ENCODE measurements at places on chromosomes 16 and 17.

GRCh38 chr17:55155856-55156560, 108.8 kb upstream of the HLF start:
- no peak for DNase-seq

DNA sequence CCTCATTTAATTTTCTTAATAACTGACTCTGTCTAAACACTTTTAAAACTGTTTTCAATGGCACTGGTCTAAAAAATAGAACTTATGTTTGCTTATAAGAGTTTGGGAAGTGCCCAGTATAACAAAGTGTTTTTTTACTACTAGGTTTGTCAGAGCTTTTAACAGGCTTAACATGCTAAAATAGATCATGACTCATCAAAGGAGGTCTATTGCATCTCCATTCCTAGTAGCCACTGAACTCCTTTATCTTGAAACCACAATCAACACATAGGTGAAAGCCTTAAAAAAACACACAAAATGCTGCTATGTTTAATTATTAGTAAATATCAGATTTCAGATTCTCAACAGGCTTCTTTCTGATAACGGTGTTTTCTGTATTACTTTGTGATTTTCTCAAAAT, 196.4 kb upstream of the KIF2B start:
- no peak for DNase-seq

DNA sequence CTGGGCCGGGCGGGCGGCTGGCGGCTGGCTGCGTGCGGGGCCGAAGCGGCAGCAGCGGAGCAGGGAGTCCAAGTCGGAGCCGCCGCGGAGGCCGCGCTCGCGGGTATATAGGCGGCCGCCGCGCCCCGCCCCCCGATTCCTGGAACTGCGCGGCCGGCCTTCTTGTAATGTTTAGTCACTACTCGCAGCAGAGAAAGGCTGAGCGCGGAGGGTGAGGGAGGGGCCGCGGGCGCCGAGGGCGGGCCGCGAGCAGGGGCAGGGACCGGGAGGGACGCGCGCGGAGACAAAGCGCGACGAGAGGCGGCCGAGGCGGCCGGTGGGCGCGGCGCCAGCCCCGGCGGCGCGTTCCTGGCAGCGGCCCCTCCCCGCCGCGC, at the start of gene SOCS3:
Gene SOCS3 (minus strand): TSS at position 81 of the 374 bp plus-strand sequence. CDS start 982 bp downstream, outside the sequence.
- DNase-seq = peak; percentile 98

DNA sequence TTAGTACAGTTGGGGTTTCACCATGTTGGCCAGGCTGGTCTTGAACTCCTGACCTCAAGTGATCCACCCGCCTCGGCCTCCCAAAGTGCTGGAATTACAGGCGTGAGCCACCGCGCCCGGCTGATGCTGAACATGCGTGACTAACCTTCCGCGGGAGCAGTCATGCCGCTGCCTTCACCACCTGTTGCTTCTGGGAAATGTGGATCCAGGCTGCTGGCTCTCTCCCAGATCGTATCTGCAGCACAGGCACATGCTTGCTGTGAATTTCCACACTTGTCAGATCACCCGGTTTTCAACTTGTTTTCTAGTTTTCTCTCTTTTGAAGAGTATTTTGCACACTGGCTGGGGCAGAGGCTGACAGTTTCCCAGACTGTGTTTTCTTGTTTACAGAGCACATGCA, 97.9 kb downstream of the ADCY9 start:
- no peak for DNase-seq

GRCh38 chr16:87067003-87067556, 250.1 kb downstream of the C16orf95 start:
- no peak for DNase-seq

- no peak for DNase-seq
These were observed 24.9 kb downstream of the UBE2G1 start for GRCh38 chr17:4341616-4341977.

- no peak for DNase-seq
These were observed 4.3 kb downstream of the SCNN1B start for GRCh38 chr16:23306199-23307100.

- no peak for DNase-seq
These were observed 21.5 kb downstream of the RPH3AL start for GRCh38 chr17:330993-331701.

DNA sequence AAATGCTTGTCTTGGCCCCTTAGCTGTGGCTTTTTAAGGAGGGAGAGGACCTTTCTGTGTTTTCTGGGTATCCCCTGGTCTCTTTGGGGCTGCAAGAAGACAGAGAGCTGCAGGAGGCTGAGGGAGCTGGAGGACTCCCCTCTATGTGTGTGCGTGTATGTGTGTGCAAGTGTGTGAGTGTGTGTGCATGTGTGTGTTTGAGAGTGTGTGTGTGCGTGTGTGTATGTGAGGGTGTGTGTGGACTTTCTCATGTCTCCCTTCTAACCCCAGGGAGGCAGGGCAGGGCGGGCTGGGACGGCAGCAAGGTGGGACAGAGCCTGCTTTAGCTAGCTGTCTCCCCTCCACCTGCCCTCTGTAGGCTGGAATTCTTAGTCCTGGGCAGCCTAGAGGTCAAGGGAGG, 1.9 kb downstream of the PRSS54 start:
- no peak for DNase-seq

All from vagina (tissue), 2 donors.